ENCODE measurements at places on chromosomes 4 and X. TPM values are rescaled to one million over a fixed set of nuclear protein-coding genes. Genes with fewer than 3 reads are reported as not detected.

ETDA gene
- not detected for total RNA-seq

TMEM164 gene
- total RNA-seq, result 10.3 TPM

TEX13C gene
- not detected for total RNA-seq

PROM1 gene
- total RNA-seq, result 30.5 TPM

PPP2R2C gene
- total RNA-seq, result 3.0 TPM

STEEP1 gene
- total RNA-seq, result 35.1 TPM

EPHA5 gene
- 4.1 TPM for total RNA-seq

NPFFR2 gene
- total RNA-seq, result 3.3 TPM

CYBB gene
- 62.0 TPM for total RNA-seq

APBB2 gene
- total RNA-seq, result 67.8 TPM

HELT gene
- not detected for total RNA-seq

BDH2 gene
- total RNA-seq, result 78.8 TPM

ADH7 gene
- not detected for total RNA-seq

FGFR3 gene
- total RNA-seq, result 26.5 TPM

RBM47 gene
- total RNA-seq, result 18.6 TPM

CA5B gene
- total RNA-seq, result 21.4 TPM

CC2D2A gene
- 40.5 TPM for total RNA-seq

GPC3 gene
- 192 TPM for total RNA-seq

FRMPD3 gene
- 0.53 TPM for total RNA-seq

CFAP47 gene
- 0.37 TPM for total RNA-seq

WDR45 gene
- 36.3 TPM for total RNA-seq

IL2 gene
- total RNA-seq, result not detected

NAP1L2 gene
- 7.2 TPM for total RNA-seq

MAGEC2 gene
- total RNA-seq, result not detected

GAGE13 gene
- total RNA-seq, result not detected

TAF7L gene
- total RNA-seq, result 0.26 TPM

GAGE12H gene
- total RNA-seq, result not detected

ASMT gene
- 0.32 TPM for total RNA-seq

NALF2 gene
- total RNA-seq, result 0.16 TPM

KLB gene
- total RNA-seq, result 0.16 TPM

IBSP gene
- total RNA-seq, result not detected

PLS3 gene
- total RNA-seq, result 245 TPM

AREG gene
- 1.8 TPM for total RNA-seq

PAGE5 gene
- total RNA-seq, result not detected

TCP11X2 gene
- total RNA-seq, result not detected

MAOA gene
- total RNA-seq, result 50.6 TPM

NMU gene
- 0.79 TPM for total RNA-seq

ENAM gene
- total RNA-seq, result 0.32 TPM

FRAS1 gene
- 20.5 TPM for total RNA-seq

RBM41 gene
- total RNA-seq, result 33.2 TPM

PWWP3B gene
- 4.4 TPM for total RNA-seq

DGAT2L6 gene
- not detected for total RNA-seq

WWC2 gene
- 42.0 TPM for total RNA-seq

PAGE2 gene
- not detected for total RNA-seq

L1CAM gene
- total RNA-seq, result 5.6 TPM

GABRA4 gene
- 0.11 TPM for total RNA-seq

ODAPH gene
- total RNA-seq, result not detected
